ENCODE measurements at places on chromosomes 7 and 10.

- DNase-seq, result no peak
Observed at GRCh38 chr10:98460837-98461499, 14.2 kb upstream of the HPS1 start.

DNA sequence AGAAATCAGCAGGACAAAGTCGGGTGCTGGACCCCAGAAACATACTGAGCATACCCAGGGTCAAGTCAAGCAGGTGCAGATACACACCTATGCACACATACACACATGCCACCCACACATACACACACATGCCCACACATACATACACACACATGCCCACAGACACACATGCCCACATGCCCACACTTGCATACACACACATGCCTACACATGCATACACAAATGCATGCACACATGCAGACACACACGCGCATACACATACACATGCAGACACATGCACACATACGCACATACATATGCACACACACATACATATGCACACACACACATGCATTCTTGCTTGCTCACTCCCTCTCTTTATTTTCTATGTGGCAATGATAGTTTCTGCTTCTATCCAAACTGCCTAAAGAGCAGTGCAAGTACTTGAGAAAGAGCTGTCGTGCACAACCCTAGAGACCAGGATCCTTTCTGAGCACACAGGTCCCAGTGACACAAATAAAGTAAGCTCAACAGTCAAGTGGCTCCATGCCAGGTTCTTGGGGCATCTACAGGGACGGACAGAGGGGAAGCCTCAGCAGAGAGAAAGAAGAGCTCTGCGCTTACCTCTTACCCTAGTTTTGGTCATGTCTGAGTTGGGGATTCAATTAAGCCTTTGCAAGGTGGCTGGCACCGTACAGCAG, 83.7 kb downstream of the EBF3 start:
- DNase-seq, result no peak

GRCh38 chr10:98980353-98980752, 255.3 kb downstream of the HPSE2 start:
- DNase-seq, result no peak

- DNase-seq, result no peak
Observed at GRCh38 chr7:52325237-52325636, 710.2 kb upstream of the POM121L12 start.

GRCh38 chr7:78443811-78444210, 645.2 kb downstream of the PHTF2 start:
- no peak for DNase-seq

DNA sequence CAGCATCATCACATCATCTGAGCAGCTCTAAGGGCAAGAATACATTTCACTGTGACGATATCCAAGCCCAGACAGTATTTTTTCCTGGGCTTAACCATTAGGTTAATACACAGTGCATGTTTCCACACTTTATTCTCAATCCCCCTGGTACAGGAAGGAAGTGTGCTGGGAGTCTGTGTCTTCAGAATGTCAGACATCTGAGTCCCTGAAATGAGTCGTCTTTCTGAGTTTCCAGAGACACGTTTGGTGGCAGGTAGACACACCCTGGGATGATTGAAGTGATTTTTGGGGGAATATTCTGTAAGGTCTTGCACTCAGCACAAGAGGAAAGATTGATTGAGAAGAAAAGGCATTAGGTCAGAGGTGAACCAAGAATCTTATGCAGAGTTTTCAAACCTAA, 13.1 kb upstream of the SHH start:
- DNase-seq, result no peak

DNA sequence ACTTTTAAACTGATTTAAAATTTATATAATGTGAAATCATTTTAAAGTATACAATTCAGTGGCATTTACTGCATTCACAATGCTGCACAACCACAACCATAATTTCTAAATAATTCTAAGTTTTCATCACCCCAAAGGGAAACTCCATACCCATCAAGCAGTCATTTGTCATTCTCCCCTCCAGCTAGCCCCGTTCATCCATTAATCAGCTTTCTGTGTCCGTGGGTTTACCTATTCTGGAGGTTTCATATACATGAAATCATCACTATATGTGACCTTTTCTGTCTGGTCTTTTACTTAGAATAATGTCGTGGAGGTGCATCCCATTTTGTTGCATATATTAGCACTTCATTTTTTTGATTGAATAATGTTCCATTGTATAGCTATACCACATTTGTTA, 214.1 kb downstream of the ADK start:
- DNase-seq, result no peak

DNA sequence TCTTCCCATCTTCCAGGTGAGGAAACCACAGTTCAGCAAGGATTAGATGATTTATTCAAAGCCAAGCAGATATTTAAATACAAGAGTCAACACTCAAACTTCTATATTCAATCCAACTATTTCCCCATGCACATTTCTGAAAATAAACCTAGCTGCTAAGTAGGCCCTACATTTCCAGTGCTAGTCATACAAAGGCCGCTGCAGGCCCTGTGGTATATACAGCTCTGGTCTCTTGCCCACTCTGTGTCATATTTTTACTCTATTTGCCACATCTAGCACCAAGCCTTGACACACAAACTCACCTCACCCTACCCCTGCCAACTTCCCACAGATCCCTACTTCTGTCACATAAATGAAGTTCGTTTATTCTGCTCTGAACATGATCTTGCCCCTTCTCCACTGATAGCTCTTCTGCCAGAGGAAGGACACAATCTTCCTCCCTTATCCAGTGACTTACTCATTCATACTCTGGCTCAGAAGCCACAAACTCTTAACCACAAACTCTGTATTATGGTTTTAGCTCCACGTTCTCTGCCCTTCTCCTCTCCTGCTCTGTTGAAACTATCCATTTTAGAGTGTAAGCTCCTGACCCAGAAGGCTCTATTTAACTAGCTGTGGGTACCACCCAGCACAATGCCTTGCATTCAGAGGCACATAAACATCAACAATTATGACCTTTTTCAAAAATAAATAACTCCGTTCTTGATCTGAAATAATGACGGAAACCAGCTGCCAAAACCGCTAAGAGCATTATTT, 180.7 kb downstream of the CPEB3 start:
- DNase-seq, result no peak

- DNase-seq, result no peak
Observed at GRCh38 chr10:79107736-79108264, 39.0 kb downstream of the ZMIZ1 start.
